Posterior cingulate gyrus (tissue), 11 donors: ENCODE measurements at places on chromosomes 6 and 20.

GRCh38 chr6:154498340-154498934 lies 12.0 kb downstream of the CNKSR3 start:
- no peak for DNase-seq

GRCh38 chr20:40390654-40391053 lies 298.4 kb downstream of the MAFB start:
- no peak for DNase-seq

DNA sequence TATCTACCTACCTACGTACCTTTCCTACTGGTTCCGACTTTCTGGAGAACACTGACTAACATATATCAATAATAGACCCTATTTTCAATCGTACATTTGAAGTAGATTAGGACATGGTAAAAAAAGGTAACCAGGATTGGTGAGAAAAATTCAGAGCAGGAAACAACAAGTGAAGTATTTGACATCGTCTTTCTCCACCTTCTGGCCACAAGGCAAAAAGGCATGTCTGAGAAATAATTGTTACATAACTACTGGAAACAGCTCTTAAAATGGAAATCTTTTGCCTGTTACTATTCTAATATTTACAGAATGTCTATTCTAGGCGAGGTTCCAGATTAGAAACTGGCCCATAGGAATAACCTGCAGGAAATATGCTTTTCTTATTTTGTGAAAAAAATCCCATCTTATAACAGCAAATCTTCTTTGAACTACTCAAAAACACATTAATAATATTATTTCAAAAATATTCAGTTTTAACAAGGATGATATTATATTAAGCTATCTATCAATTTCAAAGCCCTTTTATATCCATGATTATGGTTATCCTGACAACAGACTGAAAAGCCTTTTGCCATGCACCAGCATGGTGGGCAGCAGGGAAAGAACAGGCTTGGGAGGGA lies 80.8 kb downstream of the RCAN2 start:
- no peak for DNase-seq

DNA sequence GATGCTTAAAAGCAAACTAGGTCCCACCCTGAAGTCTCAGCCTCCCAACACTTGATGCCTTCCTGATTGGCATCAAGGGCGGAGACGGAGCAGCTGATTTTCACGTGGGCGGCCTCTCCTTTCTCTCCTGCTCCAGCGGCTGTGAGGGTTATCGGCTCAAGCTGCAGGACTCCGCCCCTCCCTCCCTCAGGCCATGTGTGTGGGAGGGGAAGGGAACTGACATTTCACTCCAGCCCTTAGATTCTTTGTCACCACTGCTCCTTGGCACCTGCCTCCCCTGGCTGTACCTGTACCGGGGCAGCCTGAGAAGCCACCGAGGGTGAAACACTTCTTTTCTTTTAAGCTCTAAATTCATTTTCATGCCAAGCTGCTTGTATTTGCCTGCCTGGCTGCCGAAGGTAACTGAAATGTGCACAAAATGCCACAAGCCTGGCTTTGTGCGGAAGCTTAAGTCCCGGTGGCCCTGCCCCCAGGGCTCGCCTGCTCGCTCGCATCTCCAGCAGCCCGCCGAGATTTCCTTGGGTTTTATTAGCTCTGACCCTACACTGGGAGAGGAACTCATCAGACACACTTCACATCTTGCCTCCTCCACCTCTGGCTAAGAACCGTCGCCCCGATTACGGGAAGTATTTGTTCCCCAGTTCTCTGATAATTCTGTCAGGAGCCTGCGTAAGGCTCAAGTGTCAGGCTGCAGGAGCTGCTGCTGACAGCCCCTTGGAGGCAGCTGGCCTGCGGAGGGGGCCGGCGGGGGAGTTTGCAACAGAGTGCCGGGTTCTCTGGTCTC lies 9.6 kb upstream of the CPNE5 start:
- no peak for DNase-seq

DNA sequence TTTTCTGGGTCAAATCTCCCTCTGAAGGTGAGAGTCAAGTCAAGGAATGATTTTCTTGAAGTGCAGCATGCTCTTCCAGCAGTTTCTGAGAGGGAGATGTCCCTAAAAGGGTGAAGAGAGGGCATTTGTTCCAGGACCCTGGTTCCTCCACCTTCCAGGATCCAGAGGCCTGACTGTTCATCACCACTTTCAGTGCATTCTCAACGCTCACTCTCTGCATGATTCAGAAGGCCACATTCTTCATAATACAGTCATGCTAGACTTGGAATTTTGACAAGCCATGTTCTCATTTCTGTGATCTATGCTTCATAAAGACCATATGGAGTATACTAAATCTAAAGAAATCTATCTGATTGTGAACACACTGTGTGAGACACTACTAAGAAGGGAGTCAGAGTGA lies 85.1 kb downstream of the PDE7B start:
- DNase-seq = no peak
